ENCODE measurements at places on chromosomes 1 and 21.

GRCh38 chr1:161907265-161907664 is 116.4 kb downstream of the OLFML2B start:
- no peak for DNase-seq

DNA sequence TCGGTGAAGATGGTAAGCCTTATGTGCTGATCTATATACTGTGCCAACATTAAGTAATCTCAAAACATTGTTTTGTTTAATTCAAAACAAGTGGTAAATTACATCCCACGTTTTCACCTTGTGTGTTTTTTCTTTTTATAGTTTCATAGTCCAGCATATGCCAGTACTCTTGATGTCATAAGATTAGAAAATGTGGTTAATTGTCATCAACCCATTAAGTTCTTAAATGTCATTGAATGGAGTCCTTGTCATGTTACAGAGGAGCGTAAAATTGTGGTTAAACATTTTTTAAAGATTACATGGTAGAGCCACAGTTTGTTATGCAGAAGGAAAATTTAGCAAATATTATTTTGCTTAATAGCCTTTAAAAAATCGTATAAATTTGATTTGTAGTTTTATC is 93.1 kb downstream of the FNBP1L start:
- DNase-seq, result no peak

- peak; percentile 91 for DNase-seq
Measured at GRCh38 chr1:94863297-94863911, 43.2 kb downstream of the SLC44A3 start.

DNA sequence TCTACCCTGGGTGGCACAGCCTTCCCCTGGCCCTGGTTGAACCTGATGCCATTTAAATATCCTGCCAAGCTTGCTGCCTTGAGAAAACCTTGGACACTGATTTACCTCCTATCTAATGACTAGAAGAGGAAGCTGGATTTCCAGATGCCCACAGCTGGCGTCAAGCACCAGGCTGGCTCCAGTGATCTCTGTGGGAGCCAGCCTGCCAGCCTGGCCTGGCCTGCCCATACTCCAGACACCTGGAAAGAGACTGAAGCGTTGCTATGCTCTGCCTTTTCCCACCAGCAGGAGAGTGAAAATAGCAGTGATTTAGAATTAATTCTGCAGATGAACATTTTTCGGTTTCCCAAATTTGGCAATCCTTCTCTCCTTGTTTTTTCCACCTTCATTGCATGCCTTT is 11.5 kb upstream of the EIF4G3 start:
- no peak for DNase-seq

GRCh38 chr1:17393230-17393629 is 21.2 kb downstream of the PADI6 start:
- no peak for DNase-seq

- no peak for DNase-seq
Measured at GRCh38 chr1:210347112-210347511, 18.4 kb downstream of the HHAT start.
